Smooth muscle cell of trachea (primary cell): ENCODE measurements at places on chromosomes 3 and 15. TPM values are rescaled to one million over a fixed set of nuclear protein-coding genes. Genes with fewer than 3 reads are reported as not detected.

The ANKDD1A gene
- total RNA-seq, result 9.2 and 19.0 TPM in 2 replicates

The CTXN2 gene
- total RNA-seq, result not detected in 2 replicates

The TARS3 gene
- total RNA-seq, result 24.3 and 24.6 TPM in 2 replicates

The PLSCR5 gene
- total RNA-seq, result not detected in 2 replicates

The LRRC31 gene
- not detected in 2 replicates for total RNA-seq

The RASGRP1 gene
- under 0.01 TPM in 2 replicates for total RNA-seq

The CPNE9 gene
- not detected in 2 replicates for total RNA-seq

The PIGZ gene
- total RNA-seq, result 2.8 and 3.6 TPM in 2 replicates

The SCG5 gene
- 15.3 and 21.5 TPM in 2 replicates for total RNA-seq

The AGBL1 gene
- not detected in 2 replicates for total RNA-seq

The CD200 gene
- total RNA-seq, result not detected in 2 replicates

The KCNMB2 gene
- under 0.01 TPM in 1 of 2 replicates, not detected in the other for total RNA-seq

The FBXL22 gene
- 0.15 and 0.17 TPM in 2 replicates for total RNA-seq

The HDGFL3 gene
- total RNA-seq, result 24.5 and 70.1 TPM in 2 replicates
